CD8-positive, alpha-beta memory T cell (primary cell): ENCODE measurements at places on chromosomes 5 and 9.

GRCh38 chr9:9791611-9792010 is 821.2 kb downstream of the PTPRD start:
- no peak for DNase-seq

- DNase-seq = no peak
Measured at GRCh38 chr5:77498952-77499351, 6.8 kb upstream of the WDR41 start.

GRCh38 chr5:137648361-137648760 is 87.5 kb downstream of the KLHL3 start:
- DNase-seq = no peak

DNA sequence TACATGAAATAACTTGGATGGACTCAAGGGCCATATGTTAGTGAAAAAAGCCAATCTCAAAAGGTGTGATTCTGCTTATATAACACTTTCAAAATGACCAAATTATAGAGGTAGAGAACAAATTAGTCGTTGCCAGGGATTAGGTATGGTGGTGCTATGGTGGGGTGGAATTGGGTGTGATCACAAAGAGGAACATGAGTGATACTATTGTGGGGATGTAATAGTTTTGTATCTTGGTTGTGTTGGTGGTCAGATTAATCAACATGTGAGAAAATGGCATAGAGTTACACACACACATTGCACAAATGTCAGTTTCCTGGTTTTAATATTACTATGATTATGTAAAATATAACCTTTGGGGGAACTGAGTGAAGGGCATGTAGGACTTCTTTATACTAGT is 31.9 kb downstream of the CAMK4 start:
- no peak for DNase-seq
